ENCODE measurements at places on chromosomes 7 and 10.

- no peak for DNase-seq
These were observed 36.7 kb upstream of the ABLIM1 start for GRCh38 chr10:114694752-114695151.

GRCh38 chr10:74150204-74150989 is at the start of gene AP3M1:
Gene AP3M1 (minus strand): TSS chr10:74150828. CDS start chr10:74138379, 12,449 bp downstream.
- DNase-seq, result peak; percentile 87

GRCh38 chr7:134016223-134016941 is 110.8 kb upstream of the LRGUK start:
- DNase-seq, result peak; percentile 76

- DNase-seq, result no peak
These were observed 186.2 kb downstream of the CXCL12 start for GRCh38 chr10:44198780-44199097.

- no peak for DNase-seq
These were observed 124.7 kb downstream of the BICC1 start for GRCh38 chr10:58637352-58637751.

GRCh38 chr7:100148225-100148558 is 526 bp upstream of the LAMTOR4 start:
- DNase-seq, result no peak

- DNase-seq, result no peak
These were observed 261.3 kb upstream of the AUTS2 start for GRCh38 chr7:69336976-69337375.

- DNase-seq, result no peak
These were observed 6.6 kb upstream of the BMPR1A start for GRCh38 chr10:86749854-86750253.

DNA sequence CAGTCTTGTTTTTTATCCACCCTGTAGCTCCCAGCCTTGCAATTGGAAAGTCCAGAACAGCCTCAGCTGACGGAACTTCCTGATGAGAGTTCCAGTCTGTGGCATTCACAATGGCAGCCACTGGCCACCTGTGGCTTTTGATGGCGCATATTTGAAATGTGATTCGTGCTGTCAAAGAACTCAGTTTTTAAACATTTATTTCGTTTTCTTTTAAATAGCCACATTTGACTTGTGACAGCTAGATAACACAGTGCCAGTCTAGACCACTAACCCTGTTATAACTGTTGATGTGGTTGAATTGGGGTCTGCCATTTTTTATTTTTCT is 97.3 kb downstream of the INPP5A start:
- DNase-seq, result no peak

GRCh38 chr7:82234457-82235049 is 209.0 kb downstream of the CACNA2D1 start:
- DNase-seq, result peak; percentile 72

DNA sequence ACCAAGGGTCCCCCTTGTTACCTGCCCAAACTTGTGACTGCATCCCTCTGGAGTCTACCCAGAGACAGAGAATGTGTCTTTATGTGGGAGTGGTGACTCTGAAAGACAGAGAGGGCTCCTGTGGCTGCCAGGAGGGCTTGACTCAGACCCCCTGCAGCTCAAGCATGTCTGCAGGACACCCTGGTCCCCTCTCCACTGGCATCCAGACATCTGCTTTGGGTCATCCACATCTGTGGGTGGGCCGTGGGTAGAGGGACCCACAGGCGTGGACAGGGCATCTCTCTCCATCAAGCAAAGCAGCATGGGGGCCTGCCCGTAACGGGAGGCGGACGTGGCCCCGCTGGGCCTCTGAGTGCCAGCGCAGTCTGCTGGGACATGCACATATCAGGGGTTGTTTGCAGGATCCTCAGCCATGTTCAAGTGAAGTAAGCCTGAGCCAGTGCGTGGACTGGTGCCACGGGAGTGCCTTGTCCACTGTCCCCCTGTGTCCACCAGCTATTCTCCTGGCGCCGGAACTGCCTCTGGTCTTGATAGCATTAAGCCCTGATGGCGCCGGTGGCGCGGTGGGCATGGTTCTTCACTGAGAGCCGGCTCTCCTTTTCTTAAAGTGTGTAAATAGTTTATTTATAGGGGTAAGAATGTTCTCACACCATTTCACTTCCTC is 19.4 kb upstream of the SH2D4B start:
- DNase-seq, result no peak

- DNase-seq, result no peak
These were observed 12.2 kb upstream of the RBM20 start for GRCh38 chr10:110631934-110632333.

GRCh38 chr10:81576336-81576735 is 298.7 kb upstream of the NRG3 start:
- DNase-seq, result no peak

DNA sequence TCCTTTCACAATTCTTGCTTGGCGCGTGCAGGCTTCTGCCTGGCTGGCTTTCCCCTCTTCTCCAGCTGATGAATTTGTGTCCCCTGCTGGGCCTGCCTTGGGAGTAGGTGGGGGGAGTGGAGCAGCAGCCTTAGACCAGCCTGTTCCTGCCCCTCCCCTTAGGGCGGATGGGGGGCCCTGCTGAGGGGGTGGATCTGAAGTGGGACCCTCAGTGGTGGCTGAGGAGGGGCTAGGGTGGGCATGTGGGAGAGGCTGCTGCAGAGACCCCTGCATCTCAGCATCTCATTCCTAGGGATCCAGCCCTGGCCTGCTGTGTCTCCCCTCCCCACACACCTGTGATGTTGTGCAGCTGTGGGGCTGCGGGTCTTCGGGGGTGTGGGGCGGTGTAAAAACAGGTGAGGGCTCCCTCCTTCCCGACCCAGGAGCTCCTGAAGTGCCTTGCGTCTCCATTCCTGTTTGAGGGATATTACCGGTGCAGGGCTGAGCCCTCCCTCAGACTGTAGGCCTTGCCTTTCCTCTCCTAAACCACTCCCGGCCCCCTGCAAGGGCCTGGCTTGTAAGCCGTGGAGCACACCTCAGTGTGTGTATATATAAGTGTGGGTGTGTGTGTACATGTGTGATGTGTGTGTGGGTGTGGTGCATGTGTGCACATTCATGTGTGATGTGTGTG is 24.7 kb downstream of the ADCYAP1R1 start:
- DNase-seq, result no peak

- no peak for DNase-seq
These were observed 236.9 kb upstream of the CELF2 start for GRCh38 chr10:10780746-10781145.

- no peak for DNase-seq
These were observed 3.7 kb upstream of the CAV1 start for GRCh38 chr7:116521046-116521664.

DNA sequence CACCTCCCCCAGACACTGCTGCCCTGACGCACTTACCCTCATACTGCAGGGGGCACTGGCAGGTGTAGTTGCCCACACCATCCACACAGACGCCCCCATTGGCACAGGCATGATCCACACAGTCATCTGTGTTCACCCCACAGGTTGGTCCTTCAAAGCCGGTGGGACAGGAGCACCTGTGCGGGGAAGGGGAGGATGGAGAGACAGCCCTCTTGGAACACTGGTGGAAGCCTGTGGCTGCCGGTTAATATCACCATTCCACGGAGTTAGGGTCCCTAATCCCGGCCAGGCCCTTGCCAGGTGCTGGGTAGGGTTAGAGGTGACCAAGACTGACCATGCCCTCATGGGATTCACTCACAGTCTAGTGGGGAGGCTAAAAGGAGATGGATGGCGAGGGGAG is 171.8 kb downstream of the SLIT1 start:
- no peak for DNase-seq

DNA sequence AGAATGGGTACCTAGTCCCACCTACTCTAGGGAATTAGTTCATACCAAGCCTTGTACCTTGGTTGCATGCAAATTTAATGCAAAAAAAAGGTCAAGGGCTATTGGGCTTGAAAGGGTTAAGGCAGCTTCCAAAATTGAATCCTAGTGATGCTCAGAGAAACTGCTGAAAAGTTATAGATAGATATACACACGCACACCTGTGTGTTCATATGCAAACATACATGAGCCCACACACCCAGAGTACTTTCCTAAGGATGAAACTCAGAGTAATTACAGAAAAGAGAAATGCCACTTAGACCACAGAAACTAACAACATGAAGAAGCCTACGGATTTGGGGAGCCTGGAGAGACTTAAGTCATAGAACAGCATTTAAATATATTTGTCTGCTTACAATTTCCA is 1.5 kb downstream of the SLC25A13 start:
- DNase-seq, result peak; percentile 97

- DNase-seq, result no peak
These were observed 30.0 kb downstream of the STK17A start for GRCh38 chr7:43612599-43613589.

DNA sequence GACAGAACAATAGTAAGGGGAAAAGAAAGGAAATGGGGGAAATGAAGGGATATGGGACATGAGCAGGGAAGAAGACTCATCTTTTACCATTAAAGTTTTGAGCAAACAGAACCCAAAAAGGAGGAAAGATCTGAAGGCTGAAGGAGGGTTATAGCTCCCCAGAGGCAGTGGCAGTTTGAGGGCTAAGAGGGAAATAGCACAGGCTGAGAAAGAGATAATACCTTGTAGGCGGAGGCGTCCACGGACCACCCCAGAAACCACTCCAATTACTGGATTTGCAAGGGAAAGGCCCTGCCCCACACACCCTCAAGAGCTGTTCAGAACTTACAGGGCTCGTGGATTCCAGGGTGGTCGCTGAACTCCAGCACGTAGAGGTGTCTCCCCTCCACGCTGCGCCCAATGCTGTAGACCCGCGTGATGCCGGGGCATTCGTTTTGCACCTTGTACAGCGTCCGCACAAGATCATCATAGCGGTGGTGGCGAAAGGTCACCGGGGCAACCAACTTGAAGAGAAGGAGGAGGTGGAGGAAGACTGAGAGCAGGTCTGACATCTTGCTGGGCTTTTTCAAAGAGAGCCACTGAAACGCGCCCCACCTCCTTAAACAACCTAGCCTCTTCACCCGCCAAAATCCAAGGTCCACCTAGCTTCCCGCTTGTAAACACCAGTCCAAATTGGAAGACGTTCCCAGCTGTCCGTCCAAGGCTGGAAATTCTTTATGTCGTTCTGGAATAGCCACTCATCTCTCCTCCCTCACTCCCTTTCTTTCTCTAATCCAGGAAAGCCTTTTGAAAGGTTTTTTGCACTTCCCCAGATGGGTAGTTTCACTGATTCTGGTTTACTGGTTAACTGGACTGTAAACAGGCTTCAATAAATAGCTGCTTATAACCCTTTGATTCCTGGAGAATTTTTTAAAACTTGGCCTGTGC is at the start of gene CPN1:
CPN1 (minus strand) TSS at position 795 of the 927 bp plus-strand sequence; CDS start at position 551, 244 bp downstream.
- DNase-seq, result no peak

- DNase-seq, result peak; percentile 37
These were observed 64.0 kb downstream of the C10orf143 start for GRCh38 chr10:130046591-130046990.

DNA sequence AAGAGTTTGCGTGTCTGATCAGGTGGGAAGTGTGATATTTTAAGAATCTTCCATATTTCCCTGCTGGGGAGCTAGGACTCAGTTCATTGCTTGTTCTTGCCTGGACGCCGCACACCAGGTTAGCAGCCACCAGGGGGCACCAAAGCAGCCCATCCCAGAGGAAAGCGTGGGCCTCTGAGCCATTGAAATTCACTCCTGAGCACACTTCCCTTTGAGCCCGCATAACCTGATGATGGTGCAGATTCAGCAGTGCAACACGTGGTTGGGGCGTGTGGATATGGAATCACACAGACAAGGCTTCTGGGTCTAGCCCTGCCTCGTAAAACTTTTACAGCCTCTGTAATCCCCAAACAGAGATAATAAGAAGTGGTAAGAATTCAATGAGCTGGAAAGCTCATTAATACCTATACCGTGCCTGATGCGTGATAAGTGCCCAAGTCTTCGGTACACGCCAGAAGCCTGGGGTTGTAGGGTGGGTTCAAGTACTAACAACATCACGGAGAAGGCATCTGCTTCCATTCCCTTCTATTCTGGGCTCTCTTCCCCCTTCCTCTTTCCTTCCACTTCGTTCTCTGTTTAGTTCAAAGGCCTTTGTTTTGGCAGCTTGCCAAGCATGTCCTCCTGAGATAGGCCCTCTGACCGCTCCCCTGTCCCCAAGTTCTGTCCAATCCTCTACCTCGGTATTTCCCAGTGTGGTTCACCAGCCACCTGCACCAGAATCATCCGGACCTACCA is 130.1 kb upstream of the KMT2E start:
- DNase-seq, result peak; percentile 88

- DNase-seq, result no peak
These were observed 10.3 kb downstream of the ZNF775 start for GRCh38 chr7:150389532-150389816.

DNA sequence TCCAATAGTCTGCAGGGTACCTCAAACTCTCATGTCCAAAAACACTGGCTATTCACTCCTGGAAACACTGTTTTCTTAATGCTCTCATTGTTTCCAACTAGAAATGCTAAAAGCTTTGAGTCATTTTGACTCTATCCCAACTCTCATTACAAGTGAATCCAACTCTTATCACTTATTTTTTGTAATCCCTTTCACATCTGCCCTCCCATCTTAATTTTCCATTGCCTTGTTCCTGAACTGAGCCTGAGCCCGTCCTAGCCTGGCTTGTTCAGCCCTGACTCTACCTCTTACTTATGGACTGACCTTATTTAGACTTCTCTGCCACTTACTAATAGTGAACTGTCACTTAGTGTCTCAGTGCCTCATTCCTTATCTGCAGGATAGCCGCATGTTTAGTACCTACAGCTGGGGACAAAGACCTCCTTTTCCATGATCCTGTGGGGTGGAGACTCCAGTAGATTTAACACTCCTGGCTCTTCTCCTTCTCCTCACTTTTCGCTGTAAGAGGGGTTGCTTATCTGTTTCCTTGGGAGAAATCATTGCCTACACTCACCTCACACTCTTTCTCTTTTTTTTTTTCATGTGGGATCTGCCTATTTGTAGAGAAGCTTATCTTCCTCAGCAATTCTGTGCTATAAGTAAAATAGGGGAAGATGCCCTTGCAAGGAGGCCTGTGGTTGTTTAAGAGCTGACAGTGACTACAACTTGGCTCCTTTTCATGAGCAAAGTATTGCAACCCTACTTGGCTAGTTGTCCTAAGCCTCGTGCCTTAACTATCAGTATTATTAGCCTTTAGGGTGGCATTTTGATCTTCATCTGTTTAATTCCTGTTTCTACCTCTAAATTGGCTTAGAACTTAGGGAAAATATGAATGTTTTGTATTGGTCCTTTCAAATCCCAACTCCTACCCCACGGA is 56.4 kb downstream of the SLC16A12 start:
- DNase-seq, result no peak

GRCh38 chr10:75395932-75396630 is 5.5 kb downstream of the ZNF503 start:
- no peak for DNase-seq

- no peak for DNase-seq
These were observed 2.9 kb upstream of the OSBPL3 start for GRCh38 chr7:24982917-24983316.

GRCh38 chr7:75642810-75643486 is 95.8 kb downstream of the HIP1 start:
- peak; percentile 51 for DNase-seq

GRCh38 chr10:12351889-12352288 is 2.5 kb downstream of the CAMK1D start:
- DNase-seq, result no peak

Measured in NCI-H526 (cell line).